ENCODE measurements at places on chromosomes 13 and 19.
A peak's percentile ranks its signal among the peaks of the same experiment; 100 is the strongest.

DNA sequence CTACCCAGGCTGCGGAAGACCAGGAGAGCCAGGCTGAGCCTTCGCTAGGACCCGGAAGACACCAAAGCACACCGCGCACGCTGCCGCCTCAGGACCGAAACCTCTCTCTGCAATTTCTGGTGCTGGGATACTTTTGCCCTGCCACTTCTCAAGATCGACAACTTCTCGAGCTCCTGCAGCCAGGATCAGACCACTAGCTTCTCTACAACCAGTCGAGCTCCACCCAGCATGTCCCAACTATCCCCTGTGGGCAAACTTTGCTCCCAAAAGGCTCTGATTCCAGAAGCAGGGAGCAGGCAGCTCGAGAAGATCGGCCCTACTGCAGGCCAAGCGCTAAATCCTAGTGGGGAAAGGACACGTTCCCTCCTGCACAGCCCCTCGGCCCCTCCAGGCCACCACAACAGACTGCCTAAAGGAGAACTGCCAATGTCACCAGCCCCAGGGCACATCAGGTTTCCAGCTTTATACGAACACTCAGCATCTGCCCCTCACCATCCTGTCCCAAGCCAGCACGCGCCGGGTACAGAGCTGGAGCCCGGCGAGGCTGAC is 979 bp downstream of the AKAP8 start:
- no peak for DNase-seq

DNA sequence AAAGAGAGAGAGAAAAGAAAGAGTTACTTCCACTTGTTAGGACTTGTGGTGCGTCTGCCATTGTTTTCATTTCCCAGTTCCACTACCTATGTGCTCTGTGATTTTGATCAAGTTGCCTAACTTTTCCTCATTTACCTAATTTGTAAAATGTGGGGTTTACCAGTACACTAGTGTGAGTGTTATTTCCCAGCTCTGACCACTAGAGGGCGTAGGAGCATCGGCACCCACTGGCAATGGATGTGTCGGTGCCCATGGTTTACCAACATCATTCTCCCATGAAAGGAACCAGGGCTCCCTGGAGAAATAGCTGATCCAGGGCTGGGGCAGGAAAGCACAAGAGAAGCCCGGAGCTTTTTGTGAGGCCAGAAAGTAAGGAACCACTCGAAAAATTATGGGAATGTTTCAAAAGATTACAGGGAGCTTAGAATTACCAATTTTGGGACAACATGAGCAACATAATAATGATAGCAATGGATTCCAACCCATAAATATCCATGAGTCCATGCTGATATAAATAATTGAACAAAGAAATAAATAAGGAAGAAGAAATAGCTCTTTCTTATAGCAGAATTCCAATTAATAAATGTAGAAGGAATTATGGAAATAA is 15.1 kb upstream of the CEACAM4 start:
- DNase-seq: peak; percentile 53

GRCh38 chr13:70604448-70604847 is 496.2 kb upstream of the KLHL1 start:
- no peak for DNase-seq

GRCh38 chr13:110874508-110874960 is 40.3 kb downstream of the ANKRD10 start:
- DNase-seq: no peak

DNA sequence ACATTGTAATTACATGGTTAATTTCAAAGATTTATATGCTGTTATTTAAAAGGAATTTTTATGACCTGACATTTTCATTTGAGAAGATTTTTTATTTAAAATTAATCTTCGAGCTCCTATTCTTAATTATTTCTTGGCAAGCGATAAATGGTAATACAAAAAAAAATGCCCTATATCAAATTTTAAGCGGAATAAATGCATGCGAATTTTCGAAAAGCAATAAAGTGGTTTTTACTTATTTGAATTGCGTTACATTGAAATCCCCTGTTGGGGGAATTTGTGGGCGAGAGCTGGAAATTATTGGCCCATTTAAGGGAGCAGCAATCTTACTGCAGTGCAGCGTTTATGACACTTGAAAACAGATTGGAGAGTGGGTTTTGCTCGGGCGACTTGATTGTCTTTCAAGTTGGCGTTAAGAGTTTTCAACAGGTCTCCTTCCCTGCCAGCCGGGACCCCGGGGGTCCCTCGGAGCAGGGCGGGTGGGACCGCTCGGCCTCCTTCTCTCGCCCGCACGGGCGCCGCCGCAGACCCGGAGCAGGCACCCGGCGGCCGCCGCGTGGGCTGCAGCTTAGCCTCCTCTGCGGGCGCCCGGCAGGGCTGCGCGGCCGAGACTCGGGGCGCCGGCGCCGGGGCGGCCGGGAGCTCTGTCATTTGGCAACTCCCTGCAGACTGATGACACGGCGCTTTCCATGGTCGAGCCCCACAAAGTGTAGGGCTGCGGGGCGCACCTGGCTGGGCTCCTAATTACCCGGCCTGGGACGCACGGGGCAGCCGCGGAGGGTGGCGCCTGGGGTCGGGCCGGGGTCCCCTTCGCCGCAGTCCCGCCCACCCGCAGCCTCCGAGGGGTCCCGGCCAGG is 255.1 kb upstream of the SOX21 start:
- no peak for DNase-seq
